ENCODE measurements at places on chromosomes 2 and 18. TPM values are rescaled to one million over a fixed set of nuclear protein-coding genes. Genes with fewer than 3 reads are reported as not detected.

DNA sequence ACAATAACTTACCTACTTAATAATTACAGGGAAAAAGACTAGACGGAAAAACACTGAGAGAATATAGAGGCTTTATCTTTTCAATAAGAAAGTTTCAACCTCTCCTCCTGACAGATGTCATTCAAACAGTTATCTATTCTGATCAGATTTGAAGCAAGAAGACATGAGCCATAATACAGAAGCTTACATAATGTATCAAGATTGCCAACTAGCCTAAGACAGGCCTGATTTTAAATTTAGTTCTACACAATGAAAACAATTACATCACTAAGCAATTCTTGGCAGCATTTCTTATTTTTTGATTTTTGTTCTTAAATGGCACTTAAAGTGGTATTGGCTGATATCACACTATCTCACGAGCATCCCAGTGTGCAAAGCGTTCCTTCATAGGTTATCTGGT is 41.6 kb downstream of the GPR155 start:
- peaks cover 11% of the 10 kb centered on the region for H3K36me3 ChIP-seq
- H3K27me3 ChIP-seq: no peaks in the 10 kb centered on the region
- H3K4me3 ChIP-seq: no peak overlapping the region

The OR6B2 gene
- total RNA-seq: not detected

DNA sequence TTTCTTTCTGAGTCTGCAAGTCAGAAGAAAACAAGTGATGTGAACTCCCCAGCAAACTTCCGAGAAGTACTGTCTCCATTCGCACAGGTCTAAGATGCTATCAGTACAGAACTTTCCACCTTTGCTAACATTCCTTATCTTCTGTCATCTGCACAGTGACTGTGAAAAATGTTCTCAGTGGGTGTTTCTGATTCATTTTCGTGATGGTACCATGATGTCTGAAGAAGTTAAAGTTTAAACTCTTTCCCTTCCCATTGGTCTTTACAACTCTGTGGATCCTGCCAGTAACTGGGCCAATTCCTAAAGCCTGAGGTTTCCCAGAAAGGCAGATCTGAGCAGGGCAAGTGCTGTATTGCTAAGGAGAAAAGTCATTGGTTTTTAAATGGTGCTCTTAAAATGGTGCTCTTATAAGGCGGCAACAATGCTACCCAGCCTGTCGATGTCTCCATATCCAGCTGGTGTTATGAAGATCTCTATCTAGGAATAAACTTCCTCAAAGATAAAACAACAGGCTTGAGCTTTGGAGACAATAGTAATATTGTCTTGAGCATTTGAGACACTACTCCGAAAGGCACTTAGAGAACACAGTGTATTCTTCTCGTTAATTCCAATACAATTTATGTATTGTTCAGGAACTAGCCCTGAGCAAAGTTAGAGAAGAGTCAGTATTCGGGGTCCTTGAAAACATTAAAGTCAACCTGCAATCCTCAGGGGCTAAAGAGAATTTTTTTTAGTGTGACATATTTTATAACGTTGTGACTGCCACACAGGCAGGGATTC is 232.3 kb downstream of the OSR1 start:
- no peak overlapping the region for H3K27ac ChIP-seq
- H3K4me3 ChIP-seq: no peak overlapping the region
- no peaks in the 10 kb centered on the region for H3K36me3 ChIP-seq
- no peaks in the 10 kb centered on the region for H3K27me3 ChIP-seq
- no peak for DNase-seq

GRCh38 chr2:71716697-71717624 is 263.6 kb downstream of the DYSF start:
- DNase-seq: no peak
- H3K27ac ChIP-seq: peak overlapping the region; percentile 64
- no peaks in the 10 kb centered on the region for H3K36me3 ChIP-seq

The TNFAIP6 gene
- not detected for total RNA-seq

The DSC2 gene
- 1.6 TPM for total RNA-seq

GRCh38 chr18:23824240-23824639 is 135.0 kb downstream of the LAMA3 start:
- H3K36me3 ChIP-seq: no peaks in the 10 kb centered on the region
- peaks cover 3% of the 10 kb centered on the region for H3K4me1 ChIP-seq

DNA sequence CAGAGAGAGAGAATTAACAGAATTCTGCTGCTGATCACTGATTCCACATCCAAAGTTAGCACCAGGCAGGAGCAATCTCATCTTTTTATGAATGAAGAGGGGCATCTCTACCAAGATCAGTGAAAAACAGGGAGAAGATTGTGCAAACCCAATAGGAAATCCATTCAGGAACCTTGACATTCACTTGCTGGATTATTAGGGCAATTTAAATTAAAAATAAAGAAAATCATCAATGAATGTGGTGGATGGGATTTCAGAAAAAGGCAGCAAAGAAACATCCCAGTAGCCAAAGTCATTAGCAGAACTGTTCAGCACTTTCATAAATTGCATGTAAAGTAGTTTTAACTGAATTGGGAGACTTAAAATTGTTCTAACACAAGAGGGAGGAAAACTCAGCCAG is 423.2 kb downstream of the TGIF1 start:
- peaks cover 54% of the 10 kb centered on the region for H3K27me3 ChIP-seq
- no peaks in the 10 kb centered on the region for H3K36me3 ChIP-seq
- no peak overlapping the region for H3K4me3 ChIP-seq
- no peak for DNase-seq
- H3K4me1 ChIP-seq: peaks cover 4% of the 10 kb centered on the region

GRCh38 chr2:121175326-121175725 is 109.7 kb downstream of the TFCP2L1 start:
- DNase-seq: no peak
- peaks cover 40% of the 10 kb centered on the region for H3K27me3 ChIP-seq
- H3K36me3 ChIP-seq: no peaks in the 10 kb centered on the region

DNA sequence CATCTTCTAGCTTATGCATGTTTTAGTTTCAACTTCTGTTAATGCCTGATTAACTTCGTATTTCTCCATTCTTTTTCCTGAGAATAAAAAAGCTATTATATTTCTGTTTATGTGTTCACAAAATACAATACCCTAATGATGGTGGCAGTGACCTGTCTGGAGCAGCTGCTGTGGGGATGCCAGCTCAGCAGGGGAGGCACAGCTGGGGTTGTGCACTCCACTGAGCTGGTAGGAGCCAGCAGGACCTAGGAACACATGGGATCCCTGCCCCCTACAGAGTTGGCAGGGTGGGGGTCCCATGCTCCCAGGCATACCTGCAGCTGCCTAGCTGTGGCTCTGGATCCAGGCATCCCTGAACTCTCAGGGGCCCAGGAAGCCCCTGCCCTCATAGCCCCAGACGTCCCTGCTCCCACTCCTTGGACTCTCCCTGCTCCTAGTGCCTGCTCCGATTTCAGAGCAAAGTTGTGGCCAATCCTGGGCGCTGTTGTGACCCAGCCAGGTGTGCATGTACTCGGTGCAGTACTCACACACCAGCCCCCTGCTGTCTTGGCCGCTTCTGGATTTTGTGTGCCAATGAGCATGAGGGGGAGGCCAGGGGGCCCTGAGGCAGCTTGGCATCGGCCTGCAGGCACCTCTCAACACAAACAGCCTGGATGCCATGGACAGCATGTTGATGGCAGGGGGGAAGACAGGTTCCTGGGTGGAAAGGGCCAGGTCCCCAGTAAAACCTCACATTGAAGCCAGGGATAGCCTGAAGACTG is 546.0 kb downstream of the ZNF804A start:
- H3K27ac ChIP-seq: no peak overlapping the region
- no peaks in the 10 kb centered on the region for H3K4me1 ChIP-seq
- no peaks in the 10 kb centered on the region for H3K27me3 ChIP-seq
- no peak overlapping the region for H3K4me3 ChIP-seq
- no peaks in the 10 kb centered on the region for H3K36me3 ChIP-seq

GRCh38 chr2:206480161-206480560 is 36.8 kb downstream of the ADAM23 start:
- DNase-seq: no peak
- H3K4me1 ChIP-seq: peaks cover 17% of the 10 kb centered on the region
- H3K27ac ChIP-seq: no peak overlapping the region
- no peaks in the 10 kb centered on the region for H3K27me3 ChIP-seq
- H3K4me3 ChIP-seq: no peak overlapping the region
- H3K36me3 ChIP-seq: peaks cover 2% of the 10 kb centered on the region

DNA sequence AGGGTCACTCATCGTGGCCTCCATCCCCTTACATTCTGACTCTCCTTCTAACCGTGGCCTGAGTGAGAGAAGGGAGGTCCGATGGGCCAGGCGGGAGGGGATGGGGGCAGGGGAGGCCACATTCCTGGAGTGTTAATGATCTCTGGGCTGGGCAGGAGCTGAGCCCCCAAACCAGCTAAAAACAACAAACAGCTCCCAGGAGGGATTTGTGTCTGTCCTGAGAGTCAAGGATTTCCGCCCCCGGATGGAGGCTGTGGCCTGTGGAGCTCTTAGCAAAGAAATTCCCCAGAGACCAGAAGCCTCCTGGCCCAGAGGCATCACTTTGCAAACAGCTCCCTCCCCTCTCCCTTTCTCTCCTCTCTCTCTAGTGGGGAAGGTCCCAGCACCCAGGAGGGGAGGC is 23.5 kb downstream of the EMX1 start:
- peaks cover 11% of the 10 kb centered on the region for H3K36me3 ChIP-seq
- H3K27ac ChIP-seq: no peak overlapping the region
- peaks cover 19% of the 10 kb centered on the region for H3K27me3 ChIP-seq
- peaks cover 25% of the 10 kb centered on the region for H3K4me1 ChIP-seq

DNA sequence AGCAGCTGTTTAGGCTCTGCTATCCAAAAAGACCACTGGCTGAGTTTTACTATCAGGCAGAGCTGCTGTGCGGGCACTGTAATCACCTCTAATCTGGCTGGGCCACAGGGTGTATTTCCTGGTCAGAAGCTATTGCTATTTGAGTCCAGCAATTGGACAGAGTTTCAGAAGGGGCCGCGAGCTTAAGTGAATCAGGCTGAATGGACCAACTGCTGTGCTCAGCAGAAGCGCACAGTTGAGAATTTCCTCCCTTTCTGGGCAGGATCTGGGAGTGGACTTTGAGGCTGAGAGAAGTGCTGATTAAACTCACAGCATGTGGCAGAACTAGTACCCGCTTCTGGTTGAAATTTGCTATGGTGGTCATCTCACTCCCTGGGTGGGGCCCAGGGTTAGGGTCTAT is 251.8 kb downstream of the INSIG2 start:
- no peaks in the 10 kb centered on the region for H3K4me1 ChIP-seq
- H3K27me3 ChIP-seq: peaks cover 2% of the 10 kb centered on the region
- DNase-seq: no peak
- no peak overlapping the region for H3K27ac ChIP-seq
- no peak overlapping the region for H3K4me3 ChIP-seq

The TUBA3E gene
- total RNA-seq: not detected

DNA sequence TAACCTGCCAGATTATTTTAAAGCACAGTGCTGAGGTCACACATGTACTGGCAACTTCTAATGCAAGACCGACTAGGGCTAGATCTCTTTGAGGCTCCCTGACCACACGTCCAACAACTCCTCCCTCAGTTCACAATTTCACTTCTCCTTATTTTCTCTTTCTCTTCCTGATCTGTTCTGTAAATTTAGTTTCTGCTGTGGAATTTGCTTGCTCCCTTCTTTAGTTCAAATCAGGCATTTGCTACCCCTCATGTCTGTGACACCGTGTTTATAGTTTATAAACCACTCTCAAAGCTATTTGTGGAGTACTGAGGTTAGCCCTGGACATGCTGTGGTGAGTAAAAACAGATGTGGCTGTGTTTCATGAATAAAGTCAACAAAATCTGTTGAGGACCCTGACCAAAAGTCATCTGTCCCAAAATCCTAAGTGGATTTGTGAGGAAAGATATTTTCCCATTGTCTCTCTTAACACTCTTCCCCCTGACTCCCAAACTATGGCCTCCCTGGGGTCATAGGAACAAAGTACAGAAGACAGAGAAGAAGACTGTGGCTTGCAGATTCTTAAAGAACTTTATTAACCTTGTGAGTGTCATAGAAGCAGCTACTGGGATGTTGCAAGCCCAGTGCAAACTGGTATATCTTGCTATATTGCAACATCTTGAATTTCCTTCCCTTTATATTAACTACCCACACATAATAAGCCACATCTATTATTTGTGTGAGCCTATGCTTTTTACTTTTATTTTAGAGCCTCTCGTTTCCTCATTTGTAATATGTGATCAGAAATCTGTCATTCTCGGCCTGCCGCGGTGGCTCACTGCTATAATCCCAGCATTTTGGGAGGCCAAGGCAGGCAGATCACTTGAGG is 3.5 kb upstream of the NAGK start:
- H3K4me1 ChIP-seq: peaks cover 15% of the 10 kb centered on the region
- peak overlapping the region; percentile 4 for H3K27ac ChIP-seq
- H3K36me3 ChIP-seq: no peaks in the 10 kb centered on the region
- no peak overlapping the region for H3K4me3 ChIP-seq

All from osteocyte (in vitro differentiated cells).